ENCODE measurements at places on chromosomes 16 and 17. TPM values are rescaled to one million over a fixed set of nuclear protein-coding genes. Genes with fewer than 3 reads are reported as not detected.

The IL17C gene
- total RNA-seq, result not detected

GRCh38 chr17:75490953-75491649, 24.2 kb downstream of the CASKIN2 start:
- DNase-seq, result no peak

- DNase-seq, result no peak
These were observed 132.3 kb upstream of the RPL38 start for GRCh38 chr17:74070998-74071679.

The RAB26 gene
- total RNA-seq, result 0.11 TPM

GRCh38 chr16:60792437-60792836, 1243.8 kb downstream of the CDH8 start:
- no peak for DNase-seq

DNA sequence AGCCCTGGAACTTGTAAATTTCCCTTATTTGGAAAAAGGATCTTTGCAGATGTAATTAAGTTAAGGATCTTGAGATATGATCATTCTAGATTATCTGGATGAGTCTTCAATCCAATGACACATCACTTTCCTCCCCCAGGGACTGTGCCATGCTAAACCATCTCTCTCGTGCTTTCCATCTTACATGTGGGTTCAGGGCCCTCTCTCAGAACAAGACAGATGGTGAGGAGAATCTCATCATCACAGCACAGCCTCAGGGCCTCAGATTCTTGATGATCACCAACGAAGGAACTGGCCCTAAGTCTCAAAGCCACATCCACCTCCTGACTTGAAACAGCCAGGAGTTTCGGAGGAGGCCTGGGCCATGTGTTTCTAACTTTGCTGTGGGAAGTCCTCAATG, 78.7 kb downstream of the LITAF start:
- no peak for DNase-seq

GRCh38 chr17:17711641-17712162, 30.4 kb downstream of the RAI1 start:
- no peak for DNase-seq

The RHOT1 gene
- 49.9 TPM for total RNA-seq

GRCh38 chr17:64253470-64253869, 9.6 kb downstream of the TEX2 start:
- DNase-seq, result no peak

The STAC2 gene
- not detected for total RNA-seq

DNA sequence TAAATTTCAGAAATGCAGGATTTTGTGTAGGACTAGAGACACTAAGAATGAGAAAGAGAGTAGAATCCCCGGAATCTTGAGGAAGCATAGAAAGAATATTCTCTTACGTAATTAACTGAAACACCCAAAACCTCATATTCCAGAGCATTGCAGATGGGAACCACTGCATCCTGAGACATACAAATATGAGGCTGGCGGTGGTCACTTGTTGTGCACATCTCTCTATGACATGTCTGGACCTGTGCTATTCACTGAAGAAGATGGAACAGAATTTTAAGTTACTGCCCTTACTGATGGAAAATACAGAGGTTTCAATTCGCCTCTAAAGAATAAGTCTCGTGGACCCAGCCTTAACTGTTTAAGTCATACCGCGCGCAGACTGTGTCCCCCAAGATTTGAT, 806 bp downstream of the RAD51C start:
- DNase-seq, result no peak

- DNase-seq, result no peak
These were observed 8.4 kb downstream of the MTHFSD start for GRCh38 chr16:86546638-86547013.

The KIAA0753 gene
- total RNA-seq, result 16.1 TPM

DNA sequence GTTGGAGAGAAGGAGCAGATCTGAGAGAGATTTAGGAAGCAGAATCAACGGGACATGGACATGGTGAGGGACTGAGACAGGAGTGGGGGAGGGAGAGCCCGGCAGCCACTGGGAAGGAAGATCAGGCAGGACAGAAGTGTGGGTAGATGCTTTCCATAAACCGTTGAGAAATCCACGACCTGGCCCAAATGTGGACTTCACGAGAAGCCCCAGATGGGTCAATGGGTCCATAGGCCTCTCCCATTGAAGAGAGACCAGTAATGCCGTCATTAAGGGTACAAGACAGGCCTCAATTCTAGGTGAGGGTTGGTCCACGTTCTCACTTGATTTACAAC, 530 bp upstream of the CCL22 start:
- no peak for DNase-seq

DNA sequence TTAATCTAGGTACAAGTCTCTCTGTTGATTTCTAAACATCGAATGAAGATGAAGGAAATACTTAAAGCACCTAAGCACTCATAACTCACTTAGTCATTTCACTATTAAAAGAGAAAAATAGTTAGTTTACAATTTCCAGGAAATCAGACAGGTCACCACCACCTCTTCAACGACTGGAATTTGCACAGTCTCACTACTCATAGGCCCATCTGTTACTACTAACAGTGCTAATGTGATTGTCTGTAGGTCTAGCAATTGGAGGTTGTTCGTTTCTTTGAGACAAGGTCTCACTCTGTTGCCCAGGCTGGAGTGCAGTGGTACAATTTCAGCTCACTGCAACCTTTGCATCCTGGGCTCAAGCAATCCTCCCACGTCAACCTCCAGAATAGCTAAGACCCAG, 444.6 kb downstream of the MAF start:
- DNase-seq, result no peak

The TBC1D10B gene
- 26.2 TPM for total RNA-seq

The SLFN11 gene
- 66.6 TPM for total RNA-seq

GRCh38 chr17:66678061-66678460, 156.9 kb upstream of the CACNG5 start:
- DNase-seq, result no peak

DNA sequence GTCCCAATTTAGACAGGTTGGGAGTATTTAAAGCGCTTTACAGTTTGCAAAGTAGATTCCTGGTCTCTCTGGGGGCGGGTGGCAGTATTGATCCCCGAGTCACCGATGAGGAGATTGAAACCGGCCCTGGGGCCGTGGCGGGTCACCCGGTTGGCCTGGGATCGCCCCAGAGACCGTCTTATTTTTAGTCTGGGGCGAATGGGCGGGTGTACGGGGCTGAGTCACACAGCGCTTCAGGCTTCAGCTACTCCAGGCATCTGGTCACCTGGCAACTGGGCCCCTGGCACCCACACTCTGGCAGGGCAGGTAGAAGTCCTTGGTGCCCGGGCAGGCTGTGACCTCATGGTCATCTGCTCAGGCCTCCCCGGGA, 669 bp downstream of the MIEF2 start:
- DNase-seq, result peak; percentile 69

DNA sequence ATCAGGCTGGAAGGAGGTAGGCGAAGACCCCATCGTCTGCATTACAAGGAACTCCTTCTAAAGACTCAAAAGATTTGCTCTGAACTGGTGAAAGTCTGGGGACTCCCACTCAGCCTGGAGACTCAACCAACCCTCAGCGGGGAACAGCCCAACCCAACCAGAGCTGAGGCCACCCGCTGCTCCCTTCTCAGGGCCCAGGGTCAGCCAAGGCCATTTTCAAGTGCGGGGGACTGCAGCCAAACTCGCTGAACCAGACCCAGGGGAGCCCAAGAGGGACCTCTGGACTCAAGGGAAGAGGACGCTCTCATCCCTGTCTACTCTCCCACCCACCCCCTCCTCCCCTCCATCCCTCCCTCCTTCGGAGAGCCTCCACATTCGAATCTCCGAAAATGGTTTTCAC, 24.1 kb downstream of the XYLT1 start:
- DNase-seq, result no peak

DNA sequence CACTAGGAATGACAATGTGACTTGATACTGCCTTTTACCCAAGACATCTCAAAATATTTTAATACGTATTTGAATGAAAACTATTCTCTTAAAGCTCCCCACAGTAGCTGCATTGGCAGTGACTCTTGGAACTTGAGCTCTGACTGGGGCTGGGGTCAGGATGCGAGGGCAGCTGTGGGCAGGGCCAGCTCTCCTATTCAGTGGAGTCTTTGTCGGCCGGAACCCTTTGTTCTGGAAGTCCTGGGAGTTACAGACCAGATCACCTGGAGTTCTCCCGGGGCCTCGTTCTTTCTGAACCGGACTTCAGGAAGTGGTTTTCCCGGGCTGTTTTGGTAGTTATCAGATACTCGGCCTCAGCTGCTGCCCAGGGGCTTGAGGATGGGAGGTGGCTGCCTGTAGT, 84.9 kb downstream of the NPIPB11 start:
- no peak for DNase-seq

GRCh38 chr17:45316434-45317110, at the start of gene MAP3K14:
Gene MAP3K14, minus strand, starts transcription at chr17:45317020. Its CDS starts 26,275 bp downstream, at chr17:45290745.
- peak; percentile 76 for DNase-seq

The EVI2B gene
- total RNA-seq, result not detected

- DNase-seq, result no peak
These were observed 186.4 kb upstream of the CDH13 start for GRCh38 chr16:82440336-82440735.

DNA sequence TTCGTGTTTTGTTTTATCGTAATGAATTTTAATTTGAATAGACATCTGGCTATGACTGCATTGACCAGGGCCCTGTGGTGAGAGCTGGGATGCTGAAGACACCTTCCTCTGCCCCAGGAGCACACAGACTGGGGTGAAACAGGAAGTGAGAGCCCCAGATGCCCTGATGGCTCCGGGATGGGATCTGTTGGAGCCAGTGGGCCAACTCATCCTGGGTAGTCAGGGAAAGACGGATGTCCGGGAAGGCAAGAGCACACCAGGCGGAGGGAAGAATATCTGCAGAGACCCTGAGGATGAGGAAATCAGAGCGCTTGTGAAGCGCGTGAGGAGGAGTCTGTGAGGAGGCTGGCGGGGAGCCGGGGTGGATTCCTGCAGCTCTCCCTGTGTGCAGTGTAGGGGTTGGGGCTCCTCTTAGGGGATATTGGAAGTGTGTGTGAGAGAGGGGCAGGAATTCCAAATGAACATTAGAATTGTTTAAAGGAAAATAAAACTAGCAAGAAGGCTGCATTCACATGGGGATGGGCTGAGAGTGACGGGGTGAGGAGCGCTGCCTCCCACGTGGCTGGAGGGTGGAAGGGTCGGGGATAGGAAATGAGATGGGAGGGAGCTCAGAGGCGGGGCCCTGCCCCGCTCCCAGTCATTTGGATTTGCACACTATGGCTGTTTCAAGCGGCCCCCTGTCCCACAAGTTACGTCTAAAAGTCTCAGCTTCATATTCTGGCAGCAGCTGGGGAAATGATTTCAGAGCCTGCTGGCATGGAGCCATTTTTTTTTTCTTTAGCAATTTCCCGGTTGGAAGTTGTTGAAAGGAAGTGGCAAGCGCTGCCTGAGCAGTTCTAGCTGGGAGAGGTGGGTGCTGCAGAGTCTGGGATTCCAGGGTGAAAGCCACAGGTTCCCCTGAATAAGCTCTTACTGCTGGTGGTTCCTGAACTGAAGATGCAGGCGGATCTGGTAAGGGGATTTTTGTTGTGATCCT, 71.2 kb upstream of the LGALS9 start:
- peak; percentile 89 for DNase-seq

The ABCC1 gene
- total RNA-seq, result 11.8 TPM

GRCh38 chr17:37651849-37652248, 8.6 kb upstream of the DDX52 start:
- no peak for DNase-seq

The TEDC2 gene
- 21.1 TPM for total RNA-seq

GRCh38 chr16:50842589-50842988, 100.7 kb downstream of the CYLD start:
- DNase-seq, result peak; percentile 21

The MT1E gene
- total RNA-seq, result 365 TPM

DNA sequence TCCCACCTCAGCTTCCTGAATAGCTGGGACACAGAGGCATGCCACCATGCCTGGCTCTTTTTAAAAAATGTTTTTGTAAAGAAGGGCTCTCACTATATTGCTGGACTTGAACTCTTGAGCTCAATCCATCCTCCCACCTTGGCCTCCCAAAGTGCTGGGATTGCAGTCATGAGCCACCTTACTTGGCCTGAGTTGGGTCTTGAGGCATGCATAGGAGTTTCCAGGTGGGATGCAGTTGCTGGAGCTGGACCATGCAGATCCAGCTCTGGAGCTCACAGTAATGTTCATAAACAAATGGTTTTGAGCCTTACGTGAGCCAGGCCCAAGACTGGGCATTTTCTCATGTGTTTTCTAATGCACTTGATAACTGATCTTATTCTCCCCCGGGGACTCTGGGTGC, 22.9 kb downstream of the RBFOX3 start:
- DNase-seq, result no peak

DNA sequence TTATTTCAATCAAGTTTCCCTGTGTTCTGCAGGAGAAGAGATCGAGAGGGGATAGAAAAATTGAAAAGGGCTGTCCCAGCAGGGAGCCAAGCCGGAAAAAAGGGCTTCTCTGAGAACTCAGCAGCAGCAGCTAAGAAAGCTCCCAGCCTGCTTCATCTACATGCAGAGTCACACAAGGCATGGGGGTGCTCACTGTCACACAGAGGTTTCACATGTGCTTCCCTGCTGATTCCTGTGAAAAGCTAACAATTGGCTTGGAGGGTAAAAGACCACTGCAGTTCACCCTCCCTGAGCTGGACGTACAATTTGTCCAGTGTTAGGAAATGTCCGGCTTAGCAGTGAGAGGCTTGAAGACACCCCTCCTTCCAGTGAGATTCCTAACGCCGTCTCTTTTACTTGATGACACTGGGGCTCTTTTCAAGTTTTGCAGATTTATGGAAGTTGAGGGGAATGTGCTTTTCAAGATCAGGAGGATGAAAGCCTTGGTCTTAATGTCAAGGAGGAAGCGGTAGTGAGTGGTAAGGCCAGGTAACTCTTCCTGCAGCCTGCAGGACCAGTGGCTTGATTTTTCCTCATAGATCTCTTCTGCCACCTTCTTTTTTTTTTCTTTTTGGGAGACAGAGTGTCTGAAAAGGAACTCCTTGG, 85.6 kb downstream of the WNT3 start:
- DNase-seq, result no peak

The SSTR5 gene
- not detected for total RNA-seq

DNA sequence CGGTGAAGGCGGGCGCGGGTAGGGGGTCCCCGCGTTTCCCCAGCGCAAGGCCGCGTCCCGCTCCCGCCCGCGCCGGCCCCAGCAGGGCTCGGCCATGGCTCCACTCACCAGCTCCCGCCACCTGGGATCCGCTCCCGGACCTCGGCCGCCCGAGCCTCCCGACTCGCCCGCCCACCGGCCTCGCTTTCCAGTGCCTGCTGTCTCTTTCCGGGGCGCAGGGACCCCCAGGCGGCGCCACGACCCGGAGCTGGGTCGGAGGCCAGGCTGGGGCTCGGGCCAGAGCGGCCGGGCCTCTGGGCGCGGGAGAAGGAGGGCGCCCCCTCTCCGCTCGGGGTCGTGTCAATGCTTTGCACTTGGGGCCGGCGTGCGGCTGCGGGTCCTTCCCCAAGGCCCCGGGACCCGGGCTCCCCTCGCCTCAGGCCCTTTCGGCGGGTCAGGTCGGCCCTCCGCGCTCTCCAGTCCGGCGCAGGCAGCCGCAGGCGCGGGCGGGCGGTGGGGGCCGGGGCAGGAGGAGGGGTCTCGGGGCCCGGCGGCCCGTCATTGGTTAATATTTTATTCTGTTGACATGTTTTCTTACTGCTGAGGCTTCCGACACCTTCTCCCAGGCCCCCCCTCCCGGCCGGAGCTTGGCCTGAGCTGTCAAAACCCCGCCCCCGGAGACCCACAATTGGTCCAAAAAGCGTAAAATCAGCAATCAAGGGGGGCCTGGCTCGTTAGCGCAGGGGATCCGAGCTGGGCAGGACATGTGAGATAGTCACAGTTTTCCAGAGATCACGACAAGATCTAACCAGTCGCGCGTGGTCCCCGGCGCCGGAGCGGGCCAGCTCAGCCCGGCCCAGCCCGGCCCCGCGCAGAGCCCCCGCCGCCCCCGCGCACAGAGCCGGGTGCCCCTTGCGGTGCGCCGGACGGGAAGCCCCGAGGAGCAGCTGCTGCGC, at the start of gene TBX2:
TBX2 (plus strand) TSS at position 713 of the 935 bp plus-strand sequence. CDS start 334 bp downstream, outside the sequence.
- peak; percentile 83 for DNase-seq

- no peak for DNase-seq
These were observed 21.2 kb downstream of the TBX2 start for GRCh38 chr17:61420745-61421398.

The SLC52A1 gene
- not detected for total RNA-seq

Data from Daoy (cell line).